CD4-positive, alpha-beta memory T cell (primary cell): ENCODE measurements at places on chromosomes 11 and 22.
A peak's percentile ranks its signal among the peaks of the same experiment; 100 is the strongest.

DNA sequence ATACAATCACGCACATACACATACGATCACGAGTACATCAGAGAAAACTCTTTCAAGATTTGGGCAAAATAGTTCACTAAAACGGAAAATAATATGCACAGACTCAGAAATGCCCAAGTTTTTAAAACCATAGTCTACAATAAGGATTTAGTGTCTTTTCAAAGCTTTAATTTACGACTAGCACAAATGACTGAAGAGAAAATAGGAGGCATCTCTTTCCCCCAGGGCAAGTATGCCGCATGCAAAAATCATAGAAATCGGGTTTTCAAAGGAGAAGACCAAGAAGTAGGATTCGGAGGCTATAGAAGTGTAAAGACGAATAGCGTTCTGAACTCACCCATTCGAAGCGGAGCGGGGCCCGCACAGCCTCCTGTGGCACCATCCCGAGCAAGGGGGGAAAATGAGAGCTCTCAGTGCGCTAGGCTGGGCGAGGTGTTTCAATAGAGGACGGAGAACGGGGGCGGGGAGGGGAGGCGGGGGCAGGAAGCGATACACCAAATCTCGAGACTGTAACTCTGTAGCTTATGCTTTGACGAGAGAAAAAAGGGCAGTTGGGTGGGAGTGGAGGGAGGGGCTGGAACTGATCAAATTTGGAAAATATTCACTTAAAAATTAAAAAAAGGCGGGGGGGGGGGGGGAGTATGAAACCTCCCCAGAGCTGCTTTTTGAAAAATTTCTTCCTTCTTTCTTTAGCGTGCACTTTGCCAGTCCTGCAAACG lies 15.8 kb downstream of the BLID start:
- H3K4me1 ChIP-seq = peaks cover 5% of the 10 kb centered on the region
- no peaks in the 10 kb centered on the region for H3K36me3 ChIP-seq
- H3K4me3 ChIP-seq = no peak overlapping the region
- peaks cover 5% of the 10 kb centered on the region for H3K27me3 ChIP-seq
- no peak overlapping the region for H3K27ac ChIP-seq

DNA sequence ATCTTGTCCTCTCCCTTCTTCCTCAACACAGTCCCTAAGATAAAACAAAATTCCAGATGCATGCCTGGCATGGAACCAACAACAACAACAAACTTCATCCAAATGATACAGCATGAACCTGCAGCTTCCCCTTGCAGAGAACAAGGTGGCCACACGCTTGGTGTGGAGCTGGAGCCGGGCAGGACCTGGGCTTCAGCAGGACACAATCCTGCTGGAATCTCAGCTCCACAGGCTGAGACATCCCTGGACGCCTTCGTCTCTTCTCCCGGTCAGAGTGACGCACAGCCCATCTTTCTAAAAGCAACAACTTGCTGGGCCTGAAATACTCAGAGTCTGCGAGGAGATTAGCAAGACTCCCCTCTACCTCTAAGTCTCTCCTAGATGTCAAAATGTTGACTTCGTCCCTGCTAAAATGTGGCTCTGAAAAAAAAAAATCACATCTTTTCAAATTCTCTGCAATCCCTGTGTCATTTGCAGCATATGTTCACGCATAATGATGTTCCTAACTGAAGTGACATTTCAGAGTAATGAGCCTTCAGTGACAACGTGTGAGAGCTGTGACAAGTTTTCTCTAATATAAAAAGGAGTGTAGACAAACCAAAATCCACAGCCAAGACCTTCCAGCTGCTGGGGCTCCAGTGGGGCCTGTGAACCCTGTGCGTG lies 1232.3 kb downstream of the TBC1D22A start:
- H3K27ac ChIP-seq = no peak overlapping the region
- DNase-seq = no peak
- no peaks in the 10 kb centered on the region for H3K4me1 ChIP-seq
- no peaks in the 10 kb centered on the region for H3K36me3 ChIP-seq
- no peaks in the 10 kb centered on the region for H3K27me3 ChIP-seq

DNA sequence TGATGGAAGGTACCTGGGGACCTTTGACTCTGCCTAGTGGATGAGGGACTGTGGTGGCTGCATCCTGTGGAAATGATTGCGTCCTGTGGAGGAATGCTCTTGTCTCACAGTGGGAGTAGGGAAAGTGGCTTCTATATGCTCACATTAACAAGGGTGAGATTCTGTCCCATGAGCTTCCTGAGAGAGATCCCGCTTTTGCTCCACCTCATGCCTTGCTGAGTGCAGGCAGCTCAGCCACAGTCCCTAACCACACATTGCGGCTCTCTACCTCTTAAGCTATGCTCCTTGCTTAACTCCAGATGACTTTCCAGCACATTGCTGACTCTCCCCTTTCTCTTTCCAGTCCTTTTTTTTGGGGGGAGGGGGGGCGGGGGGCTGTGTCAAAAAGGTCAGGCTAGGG lies 45.0 kb downstream of the TEAD1 start:
- no peak overlapping the region for H3K4me3 ChIP-seq
- DNase-seq = no peak
- peaks cover 18% of the 10 kb centered on the region for H3K4me1 ChIP-seq
- H3K27ac ChIP-seq = no peak overlapping the region

DNA sequence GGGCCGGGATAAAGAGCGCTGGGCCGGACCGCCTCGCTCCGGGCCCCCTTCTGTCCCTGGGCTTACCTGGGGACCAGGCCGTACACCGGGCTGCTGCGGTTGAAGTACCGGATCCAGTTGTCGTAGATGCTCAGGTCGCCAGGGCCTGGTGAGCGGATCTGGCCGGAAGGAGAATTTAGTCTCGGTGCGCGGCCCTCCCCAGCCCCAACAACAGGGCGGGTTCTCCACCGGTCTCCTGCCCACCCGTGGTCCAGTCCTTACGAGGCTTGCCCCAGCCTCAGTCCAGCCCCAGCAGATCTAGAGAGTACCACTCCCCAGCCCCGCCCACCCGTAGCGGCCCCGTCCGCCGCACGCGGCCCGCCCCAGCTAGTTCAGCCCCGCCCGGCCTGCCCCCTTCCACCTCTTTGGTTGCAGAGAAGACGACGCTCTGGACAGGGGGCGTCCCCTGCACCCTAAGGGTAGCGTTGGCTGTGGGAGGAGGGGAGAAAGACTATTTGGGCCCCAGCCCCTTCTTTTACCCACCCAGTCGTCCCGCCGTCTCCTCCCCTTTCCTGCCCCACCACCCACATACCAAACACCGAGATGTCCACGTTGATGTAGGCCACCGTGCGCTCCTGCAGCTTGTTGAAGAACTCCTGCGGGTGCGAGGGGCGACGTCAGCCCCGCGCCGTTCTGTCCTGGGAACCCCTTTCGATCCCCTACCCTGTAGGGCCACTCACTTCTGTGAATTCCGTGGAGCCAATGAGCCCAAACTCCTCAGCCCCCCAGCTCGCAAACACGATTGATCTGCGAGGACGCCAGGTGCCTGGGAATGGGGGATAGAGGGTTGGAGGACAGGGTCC lies 6.8 kb downstream of the SAC3D1 start:
- H3K27ac ChIP-seq = peak overlapping the region; percentile 48
- DNase-seq = no peak
- H3K4me1 ChIP-seq = peaks cover 25% of the 10 kb centered on the region
- H3K36me3 ChIP-seq = peaks cover 6% of the 10 kb centered on the region
- H3K4me3 ChIP-seq = peak overlapping the region; percentile 54

DNA sequence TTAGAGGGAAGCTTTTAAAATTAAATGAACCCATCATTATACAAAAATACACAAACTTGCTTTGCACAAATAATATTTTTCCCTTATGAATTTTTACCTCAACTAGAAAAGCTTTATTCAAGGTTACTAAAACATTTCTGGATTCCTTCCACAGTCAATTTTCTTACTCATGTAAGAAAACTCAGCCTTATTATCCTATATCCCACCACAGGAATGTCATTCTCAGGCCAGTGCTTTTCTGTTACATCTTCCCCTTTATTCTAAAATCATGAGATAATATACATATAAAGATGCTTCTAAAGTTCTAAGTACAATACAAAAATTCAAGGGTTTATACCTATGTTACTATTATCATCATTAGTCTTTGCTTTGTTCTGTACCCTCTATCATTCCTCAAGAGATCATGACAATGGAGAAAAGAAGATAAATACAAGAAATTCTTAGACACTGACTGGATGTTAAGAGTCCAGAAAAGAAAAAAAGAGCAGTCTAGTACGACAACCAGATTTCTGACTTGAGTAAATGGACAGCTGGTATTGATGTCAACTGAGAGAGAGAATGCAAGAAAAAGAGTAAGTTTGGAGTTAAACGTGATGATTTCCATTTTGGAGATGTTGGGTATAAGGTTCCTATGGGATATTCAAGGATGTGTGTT lies 60.3 kb downstream of the MTMR2 start:
- H3K27ac ChIP-seq = no peak overlapping the region
- no peaks in the 10 kb centered on the region for H3K4me1 ChIP-seq
- no peak overlapping the region for H3K4me3 ChIP-seq
- no peaks in the 10 kb centered on the region for H3K27me3 ChIP-seq
